CD4-positive, alpha-beta memory T cell (primary cell): ENCODE measurements at places on chromosomes 7 and 10. TPM values are rescaled to one million over a fixed set of nuclear protein-coding genes. Genes with fewer than 3 reads are reported as not detected.

DNA sequence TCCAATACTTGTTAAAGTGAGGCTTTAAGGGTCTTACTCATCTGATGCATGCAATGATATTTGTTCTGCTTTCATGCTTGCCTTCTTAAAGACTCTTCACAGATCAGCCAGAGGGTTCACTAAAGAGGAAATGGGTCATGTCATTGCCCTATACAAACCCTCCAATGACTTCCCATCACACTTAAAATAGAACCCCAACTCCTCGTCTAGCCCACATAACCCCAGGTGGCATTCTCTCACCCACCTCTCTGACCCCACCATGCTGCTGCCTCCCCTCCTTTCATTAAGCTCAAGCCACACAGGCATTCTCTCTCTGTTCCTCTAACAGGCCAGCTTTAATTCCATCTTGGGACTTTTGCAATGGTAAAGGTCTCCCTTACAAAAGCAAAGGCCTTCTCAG, 253.6 kb downstream of the GRID1 start:
- no peaks in the 10 kb centered on the region for H3K4me1 ChIP-seq
- DNase-seq: no peak
- H3K4me3 ChIP-seq: no peak overlapping the region
- H3K27ac ChIP-seq: no peak overlapping the region
- H3K27me3 ChIP-seq: no peaks in the 10 kb centered on the region
- H3K36me3 ChIP-seq: no peaks in the 10 kb centered on the region

GRCh38 chr7:16223963-16224707, 197.2 kb downstream of the CRPPA start:
- H3K27me3 ChIP-seq: no peaks in the 10 kb centered on the region
- no peak overlapping the region for H3K27ac ChIP-seq
- DNase-seq: peak; percentile 44
- H3K36me3 ChIP-seq: no peaks in the 10 kb centered on the region

- H3K27ac ChIP-seq: no peak overlapping the region
- H3K4me3 ChIP-seq: no peak overlapping the region
- DNase-seq: no peak
- H3K27me3 ChIP-seq: no peaks in the 10 kb centered on the region
- no peaks in the 10 kb centered on the region for H3K4me1 ChIP-seq
Measured at GRCh38 chr10:53370347-53370746, 597.8 kb upstream of the MBL2 start.

DNA sequence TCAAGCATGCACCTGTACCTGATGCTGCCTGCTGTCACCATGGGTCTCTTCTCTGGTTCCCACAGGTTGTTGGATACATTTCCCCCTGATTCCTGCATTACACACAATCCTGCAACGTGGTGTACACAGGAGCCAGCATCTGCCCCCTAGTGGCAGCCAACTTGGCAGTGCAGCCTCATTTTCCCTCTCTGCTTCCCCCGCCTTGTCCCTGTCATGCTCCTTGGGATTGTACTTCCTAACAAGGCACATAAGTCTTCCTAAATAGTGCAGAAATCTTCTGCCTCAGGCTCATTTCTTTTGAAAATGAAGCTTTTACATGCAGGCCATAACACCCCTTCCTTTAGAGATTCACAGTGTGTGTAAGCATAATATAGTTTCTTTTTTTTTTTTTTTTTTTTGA, 387.5 kb downstream of the CCSER2 start:
- H3K4me1 ChIP-seq: no peaks in the 10 kb centered on the region
- H3K4me3 ChIP-seq: no peak overlapping the region
- H3K27ac ChIP-seq: no peak overlapping the region

DNA sequence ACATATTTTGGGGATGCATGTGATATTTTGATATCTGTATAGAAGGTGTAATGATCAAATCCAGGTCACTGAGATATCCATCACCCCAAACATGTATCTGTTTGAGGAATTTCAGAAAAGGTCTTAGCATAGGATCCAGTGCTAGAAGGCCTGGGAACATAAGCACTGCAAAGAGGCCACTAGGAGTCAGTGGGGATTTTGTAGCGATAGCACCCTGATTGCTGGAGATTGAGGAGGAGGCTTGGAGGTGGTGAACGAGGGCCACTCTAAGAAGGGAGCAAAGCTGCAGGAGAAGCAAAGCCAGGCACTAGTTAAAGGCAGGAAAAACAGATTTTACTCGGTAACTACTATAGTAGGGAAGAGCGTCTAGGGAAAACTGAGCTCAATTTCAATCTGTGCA, 324.0 kb downstream of the LHFPL3 start:
- H3K27ac ChIP-seq: no peak overlapping the region
- no peaks in the 10 kb centered on the region for H3K27me3 ChIP-seq
- no peaks in the 10 kb centered on the region for H3K4me1 ChIP-seq
- no peak for DNase-seq
- H3K36me3 ChIP-seq: no peaks in the 10 kb centered on the region
- no peak overlapping the region for H3K4me3 ChIP-seq

DNA sequence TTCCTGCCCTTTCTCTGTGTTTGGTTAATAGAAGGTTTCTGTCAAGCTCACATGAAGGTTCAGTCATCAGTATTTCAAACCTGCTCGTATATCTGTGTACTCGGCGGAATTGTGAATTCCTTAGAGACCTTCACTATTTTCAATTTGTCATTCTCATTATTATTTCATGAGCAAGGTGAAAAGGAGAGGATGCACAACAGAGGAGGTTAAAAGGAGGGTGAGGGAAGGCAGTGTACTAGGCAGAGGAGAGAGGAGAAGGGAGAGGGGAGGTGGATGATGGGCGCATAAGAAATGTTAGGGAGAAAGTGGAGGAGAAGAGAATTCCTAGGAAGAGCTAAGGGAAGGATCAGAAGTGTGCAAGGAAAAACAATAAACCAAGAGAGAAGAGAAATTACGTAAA, 185.0 kb upstream of the COBL start:
- no peak overlapping the region for H3K27ac ChIP-seq
- no peak for DNase-seq
- H3K4me1 ChIP-seq: no peaks in the 10 kb centered on the region
- no peaks in the 10 kb centered on the region for H3K27me3 ChIP-seq

- H3K27ac ChIP-seq: no peak overlapping the region
- H3K4me1 ChIP-seq: no peaks in the 10 kb centered on the region
- no peak overlapping the region for H3K4me3 ChIP-seq
- H3K36me3 ChIP-seq: no peaks in the 10 kb centered on the region
Measured at GRCh38 chr10:122450353-122450990, 4.0 kb upstream of the ARMS2 start.

DNA sequence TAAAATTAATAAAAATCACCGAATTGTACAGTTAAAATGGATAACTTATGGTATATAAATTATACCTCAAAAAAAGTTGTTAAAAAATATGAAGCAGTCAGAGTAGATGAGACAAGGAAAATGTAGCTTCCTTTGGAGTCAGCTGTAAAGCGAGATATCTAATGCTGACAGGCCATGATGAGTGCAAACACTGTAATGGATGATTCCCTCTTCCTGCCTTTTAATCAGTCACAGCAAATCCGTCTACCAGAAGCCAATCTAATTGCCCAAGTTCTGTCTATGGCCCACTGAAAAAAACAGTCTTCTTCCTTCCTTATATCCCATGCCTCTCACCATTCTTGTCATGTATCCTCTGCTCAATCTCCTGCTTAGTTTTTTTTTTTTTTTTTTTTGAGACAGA, 59.9 kb upstream of the DNAJB12 start:
- H3K4me1 ChIP-seq: no peaks in the 10 kb centered on the region
- no peak overlapping the region for H3K4me3 ChIP-seq

GRCh38 chr10:52056291-52056690, 257.8 kb upstream of the DKK1 start:
- no peaks in the 10 kb centered on the region for H3K4me1 ChIP-seq
- H3K27me3 ChIP-seq: no peaks in the 10 kb centered on the region
- no peaks in the 10 kb centered on the region for H3K36me3 ChIP-seq
- no peak for DNase-seq
- no peak overlapping the region for H3K4me3 ChIP-seq

GRCh38 chr10:78336402-78336791, 302.7 kb downstream of the RPS24 start:
- no peak overlapping the region for H3K27ac ChIP-seq
- no peaks in the 10 kb centered on the region for H3K4me1 ChIP-seq
- no peak overlapping the region for H3K4me3 ChIP-seq

DNA sequence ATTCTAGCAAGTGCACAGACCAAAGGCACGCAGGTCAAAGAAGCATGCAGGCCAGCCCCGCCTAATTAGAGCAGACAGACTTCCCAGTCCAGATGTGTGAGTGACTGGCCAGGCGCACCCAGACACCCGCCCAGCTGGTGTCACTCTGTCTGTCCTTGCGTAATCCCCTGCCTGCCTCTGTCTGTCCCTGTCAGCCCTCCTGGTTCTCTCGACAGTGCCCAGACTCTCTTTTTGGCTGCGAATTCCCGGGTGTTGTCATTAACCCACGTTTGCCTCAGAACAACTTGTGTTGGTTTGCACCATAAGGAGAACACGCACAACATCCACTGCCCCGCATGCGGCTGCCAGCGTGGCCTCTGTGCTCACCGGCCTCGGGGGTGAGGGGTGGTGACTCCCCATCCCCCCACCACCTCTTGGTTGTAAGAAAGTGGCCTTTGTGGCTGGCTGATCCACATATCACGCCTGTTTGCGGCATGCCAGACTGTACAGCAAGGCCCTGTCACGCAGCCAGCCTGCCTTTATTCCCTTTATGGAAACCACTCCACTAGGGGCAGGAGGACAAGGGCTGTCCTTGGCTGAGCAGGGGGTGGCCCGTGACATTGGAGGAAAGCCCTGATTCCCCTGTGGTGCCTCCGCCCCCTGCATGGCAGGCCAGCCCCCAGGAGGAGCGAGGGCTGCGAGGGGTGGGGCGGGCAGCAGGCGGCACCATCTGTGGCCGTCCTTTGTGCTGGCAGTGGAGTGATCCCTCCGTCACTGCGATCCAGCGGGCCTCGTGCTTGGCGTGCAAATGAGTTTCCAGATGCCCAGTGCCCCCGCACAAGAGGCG, 72.8 kb upstream of the PPIF start:
- no peak for DNase-seq
- H3K4me1 ChIP-seq: no peaks in the 10 kb centered on the region
- H3K27me3 ChIP-seq: no peaks in the 10 kb centered on the region
- no peak overlapping the region for H3K27ac ChIP-seq

DNA sequence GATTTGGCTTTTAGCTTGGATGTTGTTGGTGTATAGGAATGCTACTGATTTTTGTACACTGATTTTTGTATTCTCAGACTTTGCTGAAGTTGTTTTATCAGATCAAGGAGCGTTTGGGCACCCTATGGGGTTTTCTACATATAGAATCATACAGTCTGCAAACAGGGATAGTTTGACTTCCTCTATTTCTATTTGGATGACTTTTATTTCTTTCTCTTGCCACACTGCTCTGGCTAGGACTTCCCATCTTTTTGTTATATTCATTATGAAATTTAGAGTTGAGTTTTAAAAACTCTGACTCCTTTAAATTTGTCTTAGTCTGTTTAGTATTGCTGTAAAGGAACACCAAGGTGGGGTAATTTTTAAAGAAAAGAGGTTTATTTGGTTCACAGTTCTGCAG, 4.7 kb downstream of the ZNF786 start:
- H3K4me1 ChIP-seq: peaks cover 14% of the 10 kb centered on the region
- DNase-seq: no peak
- no peak overlapping the region for H3K27ac ChIP-seq

GRCh38 chr7:16559497-16560179, 33.0 kb downstream of the LRRC72 start:
- H3K36me3 ChIP-seq: no peaks in the 10 kb centered on the region
- DNase-seq: no peak
- H3K4me1 ChIP-seq: peaks cover 16% of the 10 kb centered on the region
- H3K4me3 ChIP-seq: no peak overlapping the region

GRCh38 chr7:90816511-90817142, 220.5 kb downstream of the CDK14 start:
- H3K4me3 ChIP-seq: no peak overlapping the region
- no peak for DNase-seq
- no peak overlapping the region for H3K27ac ChIP-seq
- H3K36me3 ChIP-seq: no peaks in the 10 kb centered on the region

GRCh38 chr7:6393667-6394056, 54.1 kb downstream of the DAGLB start:
- peaks cover 21% of the 10 kb centered on the region for H3K36me3 ChIP-seq
- no peak overlapping the region for H3K4me3 ChIP-seq
- no peak for DNase-seq

- peaks cover 18% of the 10 kb centered on the region for H3K36me3 ChIP-seq
- no peak overlapping the region for H3K4me3 ChIP-seq
- H3K4me1 ChIP-seq: peaks cover 50% of the 10 kb centered on the region
- no peak overlapping the region for H3K27ac ChIP-seq
- no peaks in the 10 kb centered on the region for H3K27me3 ChIP-seq
- DNase-seq: no peak
Measured at GRCh38 chr10:3772361-3773171, 12.4 kb downstream of the KLF6 start.

- no peaks in the 10 kb centered on the region for H3K4me1 ChIP-seq
- H3K36me3 ChIP-seq: no peaks in the 10 kb centered on the region
- no peak overlapping the region for H3K27ac ChIP-seq
- DNase-seq: no peak
- no peaks in the 10 kb centered on the region for H3K27me3 ChIP-seq
Measured at GRCh38 chr7:93239824-93240223, 7.7 kb downstream of the VPS50 start.

GRCh38 chr10:62961951-62962523, 145.9 kb upstream of the EGR2 start:
- no peak overlapping the region for H3K4me3 ChIP-seq
- no peak overlapping the region for H3K27ac ChIP-seq
- H3K4me1 ChIP-seq: no peaks in the 10 kb centered on the region
- H3K27me3 ChIP-seq: no peaks in the 10 kb centered on the region

- H3K4me3 ChIP-seq: no peak overlapping the region
- H3K4me1 ChIP-seq: no peaks in the 10 kb centered on the region
- H3K27ac ChIP-seq: no peak overlapping the region
Measured at GRCh38 chr10:13956826-13957225, 370.1 kb downstream of the PRPF18 start.

- H3K36me3 ChIP-seq: no peaks in the 10 kb centered on the region
- no peak overlapping the region for H3K27ac ChIP-seq
- H3K4me3 ChIP-seq: no peak overlapping the region
Measured at GRCh38 chr10:1399431-1400100, 337.8 kb downstream of the ADARB2 start.

DNA sequence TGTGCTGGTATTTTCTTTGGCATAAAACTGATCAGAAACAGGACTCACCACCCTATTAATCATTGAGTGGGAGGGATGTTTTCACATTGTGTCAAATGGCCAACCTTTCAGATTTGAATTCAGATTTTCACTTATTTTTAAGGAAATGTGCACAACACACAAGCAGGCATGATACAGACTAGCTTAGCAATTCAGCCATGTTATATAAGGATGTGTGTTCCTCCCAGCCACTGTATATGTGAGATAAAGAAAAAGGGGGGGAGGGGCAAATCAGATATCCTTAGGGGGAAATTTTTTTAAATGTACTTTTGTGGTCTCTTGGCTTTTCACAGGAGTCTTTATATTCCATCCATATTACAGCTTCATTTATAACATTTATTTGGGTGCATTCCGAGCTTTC, 3.1 kb downstream of the GAD2 start:
- H3K36me3 ChIP-seq: no peaks in the 10 kb centered on the region
- H3K27me3 ChIP-seq: peaks cover 28% of the 10 kb centered on the region
- H3K4me3 ChIP-seq: no peak overlapping the region
- no peak for DNase-seq
- H3K27ac ChIP-seq: no peak overlapping the region
- peaks cover 20% of the 10 kb centered on the region for H3K4me1 ChIP-seq

Gene H2BK1
- not detected for polyA plus RNA-seq

Gene NOS3
- 6.6 TPM for polyA plus RNA-seq

Gene TBC1D12
- not detected for polyA plus RNA-seq

Gene MPP7
- 27.6 TPM for polyA plus RNA-seq

Gene ING3
- 29.7 TPM for polyA plus RNA-seq

Gene FAM25C
- polyA plus RNA-seq: not detected

Gene MAGI2
- not detected for polyA plus RNA-seq

Gene NKX1-2
- polyA plus RNA-seq: not detected
